ENCODE measurements at places on chromosomes 5 and 9. TPM values are rescaled to one million over a fixed set of nuclear protein-coding genes. Genes with fewer than 3 reads are reported as not detected.

GPR21 gene
- 6.7 TPM for total RNA-seq

IFNK gene
- total RNA-seq: not detected

ARL14EPL gene
- total RNA-seq: not detected

BAAT gene
- total RNA-seq: 0.16 TPM

LECT2 gene
- not detected for total RNA-seq

SLC36A3 gene
- not detected for total RNA-seq

PCDHB10 gene
- 3.8 TPM for total RNA-seq

CAMLG gene
- 57.4 TPM for total RNA-seq

BHMT2 gene
- total RNA-seq: 8.0 TPM

GABRA6 gene
- not detected for total RNA-seq

GGTA1 gene
- total RNA-seq: 29.6 TPM

MUSK gene
- total RNA-seq: not detected

RASGRF2 gene
- 11.1 TPM for total RNA-seq

EGFL7 gene
- total RNA-seq: 48.9 TPM

RAB3C gene
- 2.6 TPM for total RNA-seq

CTSV gene
- total RNA-seq: 2.0 TPM

SPATA31A3 gene
- total RNA-seq: not detected

FOXD4 gene
- total RNA-seq: not detected

CD72 gene
- total RNA-seq: 6.4 TPM

DIRAS2 gene
- not detected for total RNA-seq

C5orf46 gene
- 9.4 TPM for total RNA-seq

SLC6A7 gene
- not detected for total RNA-seq
